Neural progenitor cell (in vitro differentiated cells): ENCODE measurements at places on chromosomes 2 and 18. TPM values are rescaled to one million over a fixed set of nuclear protein-coding genes. Genes with fewer than 3 reads are reported as not detected.

DNA sequence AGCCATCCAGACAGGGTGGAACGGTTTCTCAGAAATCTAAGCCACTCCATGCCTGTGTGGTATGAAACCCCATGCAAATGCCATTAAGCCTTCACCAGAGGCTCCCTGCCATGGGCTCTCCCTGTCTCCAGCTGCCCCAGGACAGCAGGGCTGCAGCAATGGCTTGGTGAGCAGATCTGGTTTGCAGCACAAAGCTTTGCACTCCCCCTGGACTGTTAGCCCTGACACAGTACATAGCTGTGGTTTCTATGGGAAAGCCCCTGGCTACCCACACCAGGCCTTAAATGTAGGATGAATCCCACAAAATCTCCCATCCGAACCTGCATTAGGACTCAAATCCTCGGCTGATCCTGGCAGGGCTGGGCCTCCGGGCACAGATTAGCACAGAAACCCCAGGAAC, 291.6 kb downstream of the TNS1 start:
- H3K27me3 ChIP-seq: no peaks in the 10 kb centered on the region

DNA sequence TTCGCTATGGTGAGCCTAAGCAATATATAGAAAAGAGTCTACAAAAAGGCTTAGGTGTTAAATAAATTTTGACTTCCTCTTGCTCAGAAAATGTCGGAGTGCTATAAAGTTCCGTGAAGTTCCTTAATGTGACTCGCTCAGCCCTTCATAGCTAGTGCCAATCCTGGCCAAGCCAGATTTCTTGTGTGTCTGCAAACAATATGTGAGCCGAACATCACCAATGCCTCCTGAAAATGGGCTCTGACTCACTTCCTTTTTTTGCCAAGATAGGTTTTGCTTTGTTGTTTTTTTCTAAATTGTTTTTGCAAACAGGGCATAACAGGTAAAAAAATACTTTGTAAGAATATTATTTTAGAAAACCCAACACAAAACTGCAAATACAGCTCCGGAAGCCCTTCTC, 26.1 kb downstream of the CDC42EP3 start:
- no peaks in the 10 kb centered on the region for H3K27me3 ChIP-seq
- no peak overlapping the region for H3K27ac ChIP-seq
- no peaks in the 10 kb centered on the region for H3K36me3 ChIP-seq
- no peak for DNase-seq

GRCh38 chr2:240988146-240988545, 10.3 kb upstream of the SNED1 start:
- no peak overlapping the region for H3K4me3 ChIP-seq
- DNase-seq: no peak
- H3K36me3 ChIP-seq: no peaks in the 10 kb centered on the region
- no peak overlapping the region for H3K27ac ChIP-seq

DNA sequence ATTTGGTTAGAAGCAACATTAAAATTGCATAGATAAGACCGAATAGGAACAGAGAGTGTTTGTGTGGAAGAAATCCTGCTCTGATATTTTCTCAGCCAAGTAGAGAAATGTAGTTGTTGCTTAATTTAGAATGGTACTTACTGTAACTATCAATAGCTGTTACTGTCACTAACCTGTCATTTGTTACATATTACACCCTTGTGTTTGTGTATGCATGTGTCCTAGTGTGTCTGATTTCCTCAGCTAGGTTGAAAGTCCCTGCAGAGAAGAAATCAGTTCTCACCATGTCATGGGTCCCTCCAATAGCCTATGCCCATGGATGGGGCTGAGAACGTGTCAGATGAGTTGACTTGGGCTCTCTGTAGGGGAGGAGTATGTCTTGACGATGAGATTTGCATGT, 94.4 kb downstream of the SPTBN1 start:
- H3K36me3 ChIP-seq: no peaks in the 10 kb centered on the region
- H3K4me1 ChIP-seq: peaks cover 7% of the 10 kb centered on the region
- H3K27ac ChIP-seq: no peak overlapping the region
- DNase-seq: no peak

DNA sequence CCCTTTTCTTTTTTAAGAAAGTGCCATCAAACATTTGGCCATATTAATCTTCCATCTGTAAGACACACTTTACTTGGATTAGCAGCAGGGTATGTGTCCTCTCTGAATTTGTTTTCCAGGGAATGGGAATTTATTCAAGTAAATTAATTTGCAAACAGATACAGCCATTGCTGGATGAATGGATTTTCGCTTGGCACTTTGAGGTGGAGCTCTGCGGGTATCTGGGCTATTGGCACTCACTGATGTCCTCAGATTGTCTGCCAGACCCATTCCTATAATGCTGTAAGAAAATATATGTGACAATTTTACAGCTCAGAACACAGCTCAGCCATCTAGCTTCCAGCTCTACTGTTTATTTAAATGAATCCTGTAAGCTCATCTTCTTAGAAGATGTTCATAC, 201.2 kb upstream of the CDH20 start:
- no peaks in the 10 kb centered on the region for H3K27me3 ChIP-seq
- DNase-seq: no peak
- no peak overlapping the region for H3K4me3 ChIP-seq

GRCh38 chr2:167534443-167534842, 646.2 kb downstream of the XIRP2 start:
- H3K4me3 ChIP-seq: no peak overlapping the region
- H3K27me3 ChIP-seq: no peaks in the 10 kb centered on the region
- no peaks in the 10 kb centered on the region for H3K4me1 ChIP-seq
- H3K27ac ChIP-seq: no peak overlapping the region
- no peaks in the 10 kb centered on the region for H3K36me3 ChIP-seq
- DNase-seq: no peak

DNA sequence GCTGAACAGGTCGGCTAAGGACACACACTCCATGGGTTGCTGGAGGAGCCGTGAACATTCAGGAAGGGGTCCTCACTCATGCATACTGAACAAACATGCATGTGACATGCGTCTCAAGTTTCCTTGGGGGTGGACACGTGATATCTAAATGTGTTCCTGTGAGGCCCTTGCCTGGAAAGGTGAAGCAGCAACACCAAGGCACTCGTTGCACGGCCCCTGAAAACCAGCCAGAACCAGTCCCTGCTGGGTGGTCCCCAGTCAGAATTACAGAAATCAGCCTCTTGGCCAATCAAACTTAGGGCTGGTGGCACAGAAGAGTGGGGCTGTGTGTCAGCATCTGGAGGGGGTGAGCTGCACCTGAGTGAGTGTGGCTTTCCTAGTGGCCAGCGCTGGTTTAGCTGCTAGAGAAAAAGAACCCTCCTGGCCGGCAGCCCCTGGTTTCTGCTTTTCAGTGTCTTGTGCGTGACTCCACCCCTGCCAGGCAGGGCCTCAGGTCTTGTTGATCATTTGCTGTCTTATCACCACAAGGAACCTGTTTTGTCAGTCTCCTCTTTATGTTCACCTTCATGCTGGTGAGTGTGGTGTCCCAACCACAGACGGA, 3.2 kb upstream of the AQP12B start:
- DNase-seq: peak; percentile 42
- no peak overlapping the region for H3K4me3 ChIP-seq
- H3K36me3 ChIP-seq: no peaks in the 10 kb centered on the region

The CFAP65 gene
- 0.22 and 0.80 TPM in 2 replicates for total RNA-seq

The UGT1A7 gene
- total RNA-seq: not detected in 2 replicates
